ENCODE measurements at places on chromosomes 1 and 21.

- peak; percentile 22 for DNase-seq
Measured at GRCh38 chr1:169105434-169106094, 926 bp upstream of the ATP1B1 start.

DNA sequence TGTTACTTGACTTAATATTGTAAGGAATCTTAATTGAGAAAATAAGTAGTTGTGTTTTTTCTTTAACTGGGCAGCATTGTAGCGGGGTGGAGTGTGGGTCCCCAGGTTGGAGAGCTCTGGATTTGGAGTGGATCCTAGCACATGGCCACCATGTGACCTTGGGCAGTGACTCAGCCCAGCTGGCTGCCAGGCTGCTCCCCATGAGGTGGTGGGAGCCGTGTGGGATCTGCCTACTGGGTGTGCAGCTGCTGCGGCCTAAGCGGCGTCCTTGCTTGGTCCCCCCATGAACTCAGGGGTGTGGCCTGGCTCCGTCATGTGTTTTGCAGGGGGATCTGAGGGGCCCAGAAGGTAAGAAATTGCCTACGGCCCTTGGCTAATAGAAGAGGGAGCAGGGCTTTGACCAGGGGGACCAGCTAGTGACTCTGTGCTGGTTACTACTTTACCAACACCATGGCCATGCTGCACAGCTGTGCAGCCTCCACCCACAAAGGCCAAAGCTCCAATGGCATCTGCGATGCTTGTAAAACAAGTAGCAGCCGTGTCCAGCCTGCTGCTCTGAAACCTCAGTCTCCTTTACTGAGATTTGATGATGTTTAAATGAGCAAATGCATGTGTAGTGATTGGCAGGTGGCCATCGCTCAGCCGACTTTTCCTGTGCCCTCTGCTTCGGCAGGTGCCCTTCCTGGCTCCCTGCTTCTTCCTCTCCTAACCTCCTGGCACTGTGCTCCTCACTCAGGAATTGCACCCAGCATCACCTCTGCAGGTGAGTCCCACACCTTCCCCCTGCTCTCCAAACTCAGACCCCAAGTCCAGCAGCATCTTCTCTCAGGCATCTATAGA, 68.3 kb downstream of the ADARB1 start:
- no peak for DNase-seq

DNA sequence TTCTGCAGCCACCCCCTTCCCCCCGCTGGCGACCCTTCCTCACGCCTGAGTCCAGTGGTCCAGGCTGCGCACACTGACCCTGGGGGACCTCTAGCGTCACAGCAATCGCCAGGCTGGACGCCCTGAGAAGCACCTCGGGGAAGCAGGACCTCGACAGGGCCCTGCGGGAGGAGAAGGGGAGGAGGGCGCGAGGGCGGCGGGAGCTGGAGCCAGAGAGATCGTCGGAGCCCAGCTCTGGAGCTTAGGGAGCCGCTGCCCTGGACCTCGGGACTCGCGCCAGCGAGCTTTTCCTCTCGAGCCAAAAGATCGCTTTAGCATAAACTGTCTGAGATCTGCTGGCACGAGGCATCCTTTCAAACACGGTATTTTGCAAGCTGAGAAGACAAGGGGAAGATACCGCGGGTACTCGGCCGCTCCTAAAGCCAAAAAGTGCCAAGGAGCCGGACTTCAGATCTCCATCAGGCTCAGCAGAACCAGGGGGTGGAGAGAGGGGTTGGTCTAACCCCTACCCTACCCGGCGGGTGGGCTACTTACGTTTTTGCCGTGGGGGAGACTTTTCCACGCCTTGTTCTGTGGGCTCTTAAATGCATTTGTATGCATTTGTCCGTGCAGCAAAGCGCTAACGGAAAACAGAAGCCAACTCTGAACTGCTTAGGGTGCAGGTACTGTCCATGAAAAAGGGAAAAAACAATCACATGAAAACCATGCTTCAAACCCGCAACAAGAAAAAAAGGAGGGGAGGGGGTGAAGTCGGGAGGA, 586 bp downstream of the COL24A1 start:
- no peak for DNase-seq

GRCh38 chr1:27360159-27361043, 6.4 kb downstream of the MAP3K6 start:
- no peak for DNase-seq

- peak; percentile 52 for DNase-seq
Measured at GRCh38 chr1:27979151-27979858, 19.5 kb downstream of the XKR8 start.

GRCh38 chr1:25040122-25040685, 110.1 kb upstream of the RUNX3 start:
- no peak for DNase-seq

Measured in GDM1 (cell line).